ENCODE measurements at places on chromosomes 2 and 18.

GRCh38 chr2:42102591-42103450 is 55.0 kb downstream of the PKDCC start:
- DNase-seq, result no peak

- DNase-seq, result no peak
These were observed 618.0 kb downstream of the NYAP2 start for GRCh38 chr2:226017537-226017936.

DNA sequence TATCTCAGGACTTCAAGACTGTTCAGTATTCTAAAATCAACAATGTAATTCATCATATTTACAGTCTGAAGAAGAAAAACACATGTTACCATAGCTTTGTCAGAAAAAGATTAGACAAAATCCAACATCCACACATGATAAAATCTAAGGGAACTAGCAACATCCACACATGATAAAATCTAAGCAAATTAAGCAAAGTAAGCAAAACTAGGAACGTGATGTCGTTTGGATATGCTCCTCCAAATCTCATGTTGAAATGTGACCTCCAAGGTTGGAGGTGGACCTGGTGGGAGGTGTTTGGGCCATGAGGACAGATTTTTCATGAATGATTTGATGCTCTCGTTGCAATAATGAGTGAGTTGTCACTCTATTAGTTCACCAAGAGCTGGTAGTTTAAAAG is 717.3 kb upstream of the HS6ST1 start:
- no peak for DNase-seq

- DNase-seq, result no peak
These were observed 31.1 kb downstream of the DOK1 start for GRCh38 chr2:74585406-74586185.

GRCh38 chr2:119181791-119182445 is 23.4 kb upstream of the C1QL2 start:
- DNase-seq, result no peak

DNA sequence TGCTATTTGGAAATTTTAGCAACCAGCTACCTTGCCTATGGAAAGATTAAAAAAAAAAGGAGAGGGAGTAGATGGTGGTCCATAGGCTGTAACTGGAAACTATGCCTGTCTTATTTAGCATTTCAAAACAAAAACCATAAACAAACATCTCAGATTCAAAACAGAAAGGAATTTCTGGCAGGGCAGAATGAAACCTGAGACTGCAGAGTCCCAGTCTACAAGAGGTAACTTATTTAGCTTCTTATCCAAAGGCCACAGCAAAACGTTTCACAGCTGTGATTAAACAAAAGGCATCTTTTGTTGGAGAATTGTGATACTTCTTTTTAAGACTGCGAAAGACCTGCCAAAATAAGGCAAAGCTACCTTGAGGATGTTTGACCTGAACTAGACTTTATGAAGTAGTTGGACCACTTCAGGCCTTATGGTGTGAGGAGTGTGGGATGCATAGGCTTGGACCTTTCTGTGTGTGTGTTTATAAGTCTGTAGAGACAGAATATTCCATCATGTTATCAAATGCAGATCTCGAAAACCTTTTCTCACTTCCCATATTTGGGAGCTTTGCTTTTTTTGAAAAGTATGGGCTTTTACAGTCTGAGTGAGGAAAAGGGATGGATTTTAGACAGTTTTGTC is 11.0 kb downstream of the CRIM1 start:
- DNase-seq, result no peak

GRCh38 chr18:22093731-22094357 is 75.5 kb upstream of the GATA6 start:
- DNase-seq, result no peak

DNA sequence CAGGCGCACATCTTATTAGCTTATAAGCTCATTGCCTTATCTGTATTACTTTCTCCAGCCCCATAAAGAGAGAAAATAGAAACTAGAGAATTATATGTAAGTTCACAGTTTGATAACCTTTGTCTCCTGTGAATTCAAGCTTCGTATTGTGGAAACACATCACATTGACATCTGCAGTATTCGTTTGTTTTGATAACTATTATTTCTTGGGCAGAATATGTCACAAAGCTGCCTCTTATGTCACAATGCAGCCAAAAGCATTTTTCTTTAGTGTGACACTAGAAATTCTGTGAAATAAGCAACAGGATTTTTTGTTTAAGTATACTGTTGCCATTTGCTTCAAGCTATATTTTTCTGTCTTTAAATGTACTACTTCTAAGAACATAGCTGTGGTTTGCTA is 221.5 kb downstream of the DOK6 start:
- DNase-seq, result no peak
